ENCODE measurements at places on chromosomes 12 and 14.

- DNase-seq: peak; percentile 85
These were observed 27.5 kb downstream of the HVCN1 start for GRCh38 chr12:110661337-110661972.

GRCh38 chr14:22184157-22184829 lies 404.7 kb downstream of the DAD1 start:
- no peak for DNase-seq

- no peak for DNase-seq
These were observed 679.2 kb downstream of the RPL10L start for GRCh38 chr14:45972416-45972815.

- no peak for DNase-seq
These were observed 367.9 kb downstream of the PAWR start for GRCh38 chr12:79322905-79323304.

- no peak for DNase-seq
These were observed 15.1 kb downstream of the CPNE8 start for GRCh38 chr12:38890102-38890855.

DNA sequence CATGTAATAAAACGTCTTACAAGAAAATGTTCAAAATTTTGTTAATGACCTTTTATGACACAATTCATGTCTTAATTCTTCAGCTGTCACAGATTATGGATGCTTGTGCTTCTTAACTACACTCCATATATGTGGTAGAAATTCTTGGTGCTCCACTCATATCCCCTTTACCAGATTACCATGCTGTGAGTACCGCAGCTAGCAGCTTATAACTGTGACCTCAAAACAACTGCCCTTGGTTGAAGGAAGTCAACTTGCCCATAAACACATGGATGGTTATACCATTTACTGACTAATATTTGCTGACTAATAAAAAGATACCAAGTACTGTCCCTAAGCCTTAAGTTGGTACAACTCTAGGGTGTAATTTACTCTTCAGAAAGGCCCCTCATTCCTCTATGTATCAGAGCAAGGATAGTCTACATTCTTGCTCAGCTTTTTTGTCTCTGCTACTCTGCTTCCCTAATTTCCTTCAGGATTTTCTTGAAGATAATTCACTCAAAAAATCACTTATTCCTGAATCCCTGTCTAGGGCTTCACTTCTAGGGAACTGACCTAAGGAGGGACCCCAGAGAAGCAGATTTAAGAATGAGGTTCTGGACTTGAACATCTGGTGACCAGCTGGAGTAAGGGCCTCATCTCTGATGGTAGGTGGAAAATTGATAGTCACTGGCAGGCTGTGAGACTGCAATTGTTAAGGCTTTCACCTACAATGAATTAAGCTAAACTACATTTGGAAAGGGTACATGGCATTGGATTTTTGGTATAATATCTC lies 152.3 kb downstream of the SLC6A15 start:
- no peak for DNase-seq

- DNase-seq: no peak
These were observed 10.3 kb downstream of the KRT7 start for GRCh38 chr12:52243259-52243855.

GRCh38 chr14:28681681-28682080 lies 84.9 kb upstream of the FOXG1 start:
- no peak for DNase-seq

- no peak for DNase-seq
These were observed 11.4 kb upstream of the ATP2A2 start for GRCh38 chr12:110269622-110270124.

GRCh38 chr14:104191409-104191997 lies 53.1 kb downstream of the KIF26A start:
- DNase-seq: no peak

DNA sequence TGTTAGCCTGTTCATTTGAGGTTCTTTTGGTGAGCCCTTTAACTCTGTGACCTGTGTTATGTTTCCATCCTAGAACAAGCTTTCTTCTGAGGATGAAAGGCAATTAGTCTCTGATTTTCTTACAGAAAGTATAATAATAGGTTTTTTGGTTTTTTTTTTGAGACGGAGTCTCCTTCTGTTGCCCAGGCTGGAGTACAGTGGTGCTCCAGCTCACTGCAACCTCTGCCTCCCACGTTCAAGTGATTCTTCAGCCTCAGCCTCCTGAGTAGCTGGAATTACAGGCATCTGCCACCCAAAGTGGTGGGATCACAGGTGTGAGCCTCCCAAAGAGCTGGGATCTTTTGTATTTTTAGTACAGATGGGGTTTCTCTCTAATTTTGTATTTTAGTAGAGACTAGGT lies 52.7 kb upstream of the SYNE2 start:
- no peak for DNase-seq

GRCh38 chr12:95083938-95084337 lies 10.5 kb upstream of the NR2C1 start:
- DNase-seq: no peak

GRCh38 chr12:115813256-115813655 lies 464.2 kb downstream of the MED13L start:
- DNase-seq: no peak

GRCh38 chr14:105161964-105162668 lies 6.5 kb downstream of the JAG2 start:
- DNase-seq: no peak

DNA sequence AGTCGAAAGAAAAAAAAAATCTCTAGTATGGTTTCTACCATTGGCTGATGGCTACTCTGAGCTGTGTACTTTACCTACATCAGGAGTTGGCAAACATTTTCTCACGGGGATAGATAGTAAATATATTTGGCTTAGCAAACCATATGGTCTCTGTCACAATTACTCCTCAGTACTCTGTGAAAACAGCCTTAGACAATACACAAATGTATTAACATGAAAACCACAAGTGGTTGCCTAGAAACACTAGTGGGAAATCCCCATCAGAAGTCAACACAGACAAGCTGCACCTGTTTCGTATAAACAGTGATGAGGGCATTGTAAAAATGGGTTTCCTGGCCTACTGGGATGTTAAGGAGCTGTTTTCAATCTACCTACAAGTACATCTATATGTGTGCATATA lies 84.6 kb upstream of the NAV3 start:
- no peak for DNase-seq

GRCh38 chr12:118689793-118690192 lies 291.5 kb upstream of the SRRM4 start:
- no peak for DNase-seq

GRCh38 chr12:79886917-79887519 lies 47.9 kb downstream of the PPP1R12A start:
- no peak for DNase-seq

GRCh38 chr12:29858270-29858786 lies 74.6 kb upstream of the TMTC1 start:
- no peak for DNase-seq

DNA sequence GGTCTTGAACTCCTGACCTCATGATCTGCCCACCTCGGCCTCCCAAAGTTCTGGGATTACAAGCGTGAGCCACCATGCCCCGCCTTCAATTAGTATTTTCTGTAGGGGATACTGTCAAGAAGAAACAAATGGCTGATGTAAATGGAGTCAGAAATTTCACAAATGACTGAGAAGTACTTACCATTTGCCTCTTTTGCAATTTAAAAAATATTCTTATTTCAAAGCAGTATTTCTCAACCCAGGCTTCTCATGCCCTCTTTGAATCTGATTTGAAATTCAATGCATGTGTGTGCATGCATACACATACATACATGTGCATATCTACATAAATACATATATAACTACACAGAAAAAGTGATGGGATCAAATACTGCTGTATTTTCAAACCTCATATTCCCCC lies 4.4 kb downstream of the PSMA6 start:
- no peak for DNase-seq

DNA sequence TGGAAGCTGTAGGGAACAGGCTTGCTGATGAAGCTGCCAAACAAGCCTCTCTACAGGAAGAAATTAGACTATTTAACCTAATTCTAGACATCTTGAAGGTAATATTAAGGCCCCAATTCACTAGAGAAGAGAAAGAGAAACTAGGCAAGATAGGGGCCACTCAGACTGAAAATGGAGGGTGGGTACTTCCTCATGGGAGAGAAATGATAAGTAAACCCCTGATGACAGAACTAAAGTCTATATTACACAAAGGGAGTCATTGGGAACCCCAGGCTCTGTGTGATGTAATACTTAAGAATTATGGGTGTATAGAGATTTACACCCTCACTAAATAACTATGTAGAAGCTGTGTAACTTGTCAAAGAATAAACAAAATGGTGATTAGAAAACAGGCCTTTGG lies 64.3 kb downstream of the APOBEC1 start:
- no peak for DNase-seq

GRCh38 chr12:120844297-120844696 lies 59.9 kb downstream of the SPPL3 start:
- DNase-seq: no peak

DNA sequence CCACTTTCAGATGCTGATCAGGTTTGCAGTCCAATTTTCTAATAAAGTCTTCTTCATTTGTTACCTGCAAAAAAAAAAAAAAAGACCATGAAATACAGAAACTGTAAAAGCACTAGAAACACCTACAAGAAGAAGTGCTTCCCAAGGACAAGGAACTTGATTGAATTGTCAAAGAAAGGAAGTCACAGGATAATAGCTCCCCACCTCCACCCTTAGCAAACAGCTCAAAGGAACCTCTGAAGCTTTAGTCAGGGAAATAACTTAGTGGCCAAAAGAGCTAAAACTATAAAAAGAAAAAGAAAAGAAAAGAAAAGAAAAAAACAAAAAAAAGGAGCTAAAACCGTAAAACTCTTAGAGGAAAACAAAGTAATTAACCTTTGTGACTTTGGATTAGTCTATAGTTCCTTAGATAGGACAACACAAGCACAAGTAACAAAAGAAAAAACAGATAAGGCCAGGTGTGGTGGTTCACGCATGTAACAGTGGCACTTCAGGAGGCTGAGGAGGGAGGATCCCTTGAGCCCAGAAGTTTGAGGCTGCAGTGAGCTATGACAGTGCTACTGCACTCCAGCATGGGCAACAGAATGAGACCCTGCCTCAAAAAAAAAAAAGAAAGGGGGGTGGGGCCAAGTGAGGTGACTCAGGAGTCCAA lies 28.5 kb downstream of the ZFYVE1 start:
- DNase-seq: no peak

- no peak for DNase-seq
These were observed 15.8 kb upstream of the ANKRD9 start for GRCh38 chr14:102525219-102525928.

- DNase-seq: no peak
These were observed 72.7 kb downstream of the RIN3 start for GRCh38 chr14:92585981-92586937.

GRCh38 chr14:71328183-71328582 lies 420.9 kb downstream of the PCNX1 start:
- no peak for DNase-seq

DNA sequence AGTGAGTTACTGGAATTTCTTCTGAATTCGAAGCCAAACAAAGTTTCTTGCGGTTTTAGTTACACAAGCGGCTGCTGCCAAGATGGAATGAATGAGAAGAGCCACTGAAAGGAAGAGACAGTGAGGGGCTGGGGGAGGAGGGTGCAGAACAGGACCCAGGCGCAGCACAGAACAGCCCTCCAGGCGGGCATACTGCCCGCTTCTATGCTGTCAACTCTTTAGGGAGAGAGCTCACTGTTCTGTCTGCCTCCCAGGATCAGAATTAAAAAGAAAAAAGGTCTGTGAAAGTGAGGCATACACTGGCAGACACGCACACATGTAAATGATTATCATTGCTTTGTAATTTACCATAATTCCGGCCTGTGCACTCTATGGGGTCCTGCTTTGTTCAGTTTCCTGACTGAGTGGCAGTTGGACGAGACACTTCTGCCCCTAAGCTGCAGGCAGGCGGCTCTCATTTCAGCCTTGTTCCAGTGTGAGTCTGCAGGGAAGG lies 231.6 kb downstream of the CACNA1C start:
- DNase-seq: no peak

DNA sequence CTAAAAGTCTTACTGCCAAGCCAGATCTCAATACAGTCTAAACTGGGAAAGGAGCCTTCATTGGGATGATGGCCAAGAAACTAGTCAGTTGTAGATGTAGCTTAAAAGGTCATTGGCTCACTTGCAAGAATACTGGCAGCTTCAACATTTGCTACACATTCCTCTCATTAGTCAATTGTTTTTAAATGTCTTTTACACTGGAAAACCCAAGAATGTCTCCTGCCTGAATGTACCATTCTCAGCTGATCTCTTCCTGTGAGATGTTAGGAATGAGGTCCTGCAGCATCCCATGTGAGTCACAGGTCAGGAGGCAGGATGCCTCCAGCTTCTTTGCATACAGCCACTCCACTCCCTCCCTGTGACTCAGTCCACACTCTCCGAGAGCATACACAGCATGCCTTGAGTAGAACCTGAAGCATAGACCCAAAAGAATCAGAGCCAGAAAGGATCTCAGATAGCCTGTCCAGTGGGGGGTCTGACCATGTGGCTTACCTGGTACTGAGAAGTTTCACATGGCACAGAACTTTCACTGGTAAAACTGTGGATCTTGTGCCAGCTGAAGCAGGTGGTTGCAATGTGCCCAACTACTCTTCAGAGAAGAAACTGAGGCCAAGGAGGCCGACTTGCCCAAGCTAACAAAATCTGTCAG lies 56.0 kb upstream of the HECTD1 start:
- no peak for DNase-seq

DNA sequence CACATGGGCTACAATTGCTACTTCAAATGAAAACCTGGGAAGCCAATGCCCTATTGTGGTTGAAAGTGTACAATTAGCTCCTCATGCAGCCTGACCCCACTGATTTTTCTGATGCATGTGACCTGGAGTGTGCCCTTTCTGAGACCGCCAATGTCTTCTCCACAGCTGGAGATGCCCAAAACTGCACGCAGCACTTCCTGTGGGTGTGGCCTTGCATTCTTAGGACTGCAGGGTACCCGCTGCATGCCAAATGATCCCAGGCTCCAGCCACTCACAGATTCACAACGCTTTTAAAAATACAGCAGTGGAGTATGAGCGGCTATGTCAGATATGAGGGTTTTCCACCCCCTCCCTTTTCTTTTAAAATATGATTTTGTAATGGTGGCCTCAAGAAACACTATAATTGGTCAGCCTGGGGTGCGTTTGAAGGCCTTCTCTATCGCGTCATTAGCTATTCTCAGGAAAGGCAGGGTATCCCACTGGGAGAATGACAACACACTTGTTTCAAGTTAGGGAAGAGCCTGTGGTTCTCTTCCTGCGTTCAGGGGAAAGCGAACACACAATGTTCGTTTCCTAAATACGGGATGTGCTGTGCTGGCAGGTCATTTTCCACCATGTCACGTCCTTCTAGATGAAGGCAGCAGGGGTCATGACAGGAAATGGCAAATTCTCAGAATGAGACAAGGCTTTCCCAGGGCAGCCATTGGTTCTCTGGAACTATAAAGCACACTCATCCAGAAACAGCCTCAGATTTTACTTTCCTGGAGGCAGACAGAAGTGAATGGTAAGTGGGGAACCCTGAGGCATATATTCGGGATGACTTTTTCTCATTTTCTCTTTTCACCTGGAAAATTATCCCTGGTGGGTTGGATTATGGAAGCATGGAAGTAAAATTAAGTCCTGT lies at the start of gene APOLD1:
Gene APOLD1 (plus strand): TSS at position 749 of the 904 bp plus-strand sequence. CDS start 33 bp downstream, at position 782.
- no peak for DNase-seq

DNA sequence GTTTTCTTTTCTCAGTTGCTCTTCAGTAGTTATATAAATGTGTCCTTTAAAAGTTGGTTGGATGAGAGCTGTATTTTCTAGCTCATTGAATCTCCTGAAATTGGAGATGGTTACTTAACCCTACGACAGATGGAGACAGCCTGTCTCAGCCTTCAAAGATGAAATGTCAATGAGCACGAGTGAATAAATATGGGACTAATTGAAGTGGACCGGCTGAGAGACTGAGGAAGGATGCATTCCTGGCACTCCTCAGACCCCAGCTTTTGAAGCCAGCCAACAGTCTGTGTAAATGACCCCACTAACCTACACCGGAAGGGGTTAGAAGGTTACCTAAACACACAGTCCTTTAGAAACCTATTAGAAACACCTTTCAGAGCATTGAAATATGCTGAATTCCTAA lies 46.6 kb downstream of the PDZRN4 start:
- no peak for DNase-seq

Measured in activated CD8-positive, alpha-beta memory T cell treated with anti-CD3 and anti-CD28 coated beads, Interleukin-2, amount 50 U/mL, for 48 hours (primary cell).